Mucosa of descending colon (tissue), 3 donors: ENCODE measurements at places on chromosomes 1 and 21.
A peak's percentile ranks its signal among the peaks of the same experiment; 100 is the strongest.

GRCh38 chr1:46446646-46447498 lies 42.8 kb upstream of the DMBX1 start:
- peak; percentile 89 for DNase-seq

- DNase-seq = no peak
These were observed 289.8 kb downstream of the NTNG1 start for GRCh38 chr1:107430540-107431228.

DNA sequence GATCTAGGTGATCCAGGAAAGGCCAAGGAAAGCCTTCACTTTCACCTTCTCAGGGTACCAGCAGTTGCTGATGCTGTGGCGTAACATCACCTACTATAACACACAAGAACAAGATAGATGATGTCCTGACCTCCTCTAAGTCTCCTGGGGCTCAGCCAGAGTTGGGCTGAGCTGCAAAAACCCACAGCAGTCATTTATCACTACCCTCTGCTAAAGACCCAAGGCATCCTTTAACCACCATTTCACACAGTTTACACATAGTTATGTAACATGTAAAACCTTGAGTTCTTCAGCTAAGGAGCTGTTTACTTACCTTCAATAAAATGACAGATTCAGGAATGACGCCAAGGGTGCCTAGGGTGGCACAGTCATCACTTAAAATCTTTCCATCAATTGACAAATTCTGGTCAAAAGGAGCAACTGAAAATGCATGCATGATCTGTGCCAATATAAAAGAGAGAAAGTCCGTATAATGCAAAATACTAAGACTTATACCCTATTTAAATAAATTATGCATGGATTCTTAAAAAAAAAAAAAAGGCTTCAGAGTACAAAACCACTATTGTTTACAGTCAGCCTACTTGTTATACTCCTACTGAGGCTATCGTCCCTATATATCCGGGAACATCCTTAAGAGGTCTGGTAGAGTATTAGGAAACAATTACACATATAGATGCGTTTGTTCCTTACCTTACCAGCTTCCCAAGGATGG lies 20.7 kb upstream of the RAP1GAP start:
- DNase-seq = no peak

DNA sequence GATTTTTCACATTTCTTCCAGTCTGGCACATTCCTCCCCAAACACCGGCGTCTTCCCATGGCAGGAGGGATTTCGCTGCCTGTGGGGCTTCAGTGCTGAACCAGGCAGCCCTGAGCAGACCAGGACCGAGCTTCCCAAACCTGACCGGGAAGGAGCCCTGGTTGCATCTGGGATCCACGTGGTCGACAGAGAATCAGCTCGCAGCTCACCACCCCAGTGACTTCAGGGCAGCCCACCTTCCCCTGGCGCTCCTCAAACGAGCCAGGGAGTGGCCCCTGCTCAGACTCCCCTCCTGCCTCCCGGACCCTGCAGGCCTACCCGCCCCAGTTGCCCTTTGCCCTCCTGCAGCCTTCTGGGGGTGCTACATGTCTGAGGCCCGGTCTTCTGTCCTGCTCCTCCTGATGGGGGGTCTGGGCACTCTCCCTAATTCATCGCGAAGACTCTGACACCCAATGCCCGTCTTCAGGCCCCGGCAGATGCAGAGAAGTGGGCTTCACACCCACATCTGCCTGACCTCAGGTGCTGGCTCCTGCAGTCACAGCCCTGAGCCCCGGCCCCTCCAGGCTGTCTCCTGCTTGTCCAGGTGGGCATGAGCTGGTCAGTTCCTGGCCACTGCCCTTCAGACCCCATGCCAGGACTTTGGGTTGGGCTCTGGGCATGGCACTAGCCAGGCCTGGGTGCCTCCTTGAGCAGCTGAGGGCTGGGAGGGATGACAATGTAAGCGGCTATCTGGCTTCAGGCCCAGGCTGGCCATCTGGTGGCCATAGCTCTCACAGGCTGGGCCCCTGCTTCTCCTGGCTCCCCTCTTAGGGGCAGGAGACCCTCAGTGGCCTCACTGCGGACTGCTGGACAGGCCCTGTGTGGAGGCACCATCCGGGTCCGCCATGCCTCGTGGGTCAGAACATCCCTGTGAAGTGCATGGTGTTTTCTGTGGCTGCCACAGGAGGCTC lies 26.1 kb upstream of the PRSS38 start:
- DNase-seq = peak; percentile 55
